IPS-NIHi11 (cell line): ENCODE measurements at places on chromosomes 12 and 14.

GRCh38 chr12:49027846-49028555 lies 9.4 kb upstream of the PRKAG1 start:
- no peak for DNase-seq

DNA sequence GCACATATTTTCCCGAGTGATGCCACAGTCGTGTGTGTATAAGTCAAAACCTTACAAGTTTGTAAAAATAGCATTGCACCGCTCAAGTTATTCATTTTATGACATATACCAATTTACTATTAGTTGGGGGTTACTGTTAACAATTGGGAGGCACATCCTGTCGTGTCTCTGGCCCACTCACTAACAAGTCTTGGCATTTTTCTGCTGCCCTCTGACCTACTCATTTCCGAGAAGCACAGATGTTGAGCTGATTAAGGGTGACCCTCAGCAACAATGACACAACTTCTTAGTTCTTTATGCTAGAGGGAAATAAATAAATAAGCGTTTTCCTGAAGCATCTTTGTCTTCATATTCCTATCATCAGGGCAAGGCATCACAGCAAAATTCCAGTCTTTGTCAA lies 6.8 kb upstream of the ATG14 start:
- no peak for DNase-seq

DNA sequence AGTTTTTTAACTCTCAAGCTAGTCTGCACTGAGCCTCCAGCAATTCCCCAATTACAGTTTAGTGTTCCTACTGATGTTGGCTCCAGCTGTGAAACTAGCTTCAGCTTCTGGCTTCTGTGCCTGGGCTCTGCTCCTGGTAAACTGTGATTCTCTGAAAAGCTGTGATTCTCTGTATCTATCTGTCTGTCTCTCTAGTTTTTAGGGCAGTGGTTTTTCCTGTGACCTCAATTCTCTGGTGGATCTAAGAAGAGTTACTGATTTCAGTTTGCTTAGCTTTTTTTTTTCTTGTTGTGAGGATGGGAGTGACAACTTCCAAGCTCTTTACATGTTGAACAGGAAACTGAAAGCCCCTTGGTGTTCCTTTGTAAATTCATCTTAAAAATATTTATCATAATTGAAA lies 3.8 kb upstream of the HIF1A start:
- DNase-seq: no peak

- no peak for DNase-seq
These were observed 91.1 kb downstream of the SRRM4 start for GRCh38 chr12:119072440-119072839.

GRCh38 chr14:89303456-89304435 lies 113.3 kb downstream of the FOXN3 start:
- no peak for DNase-seq

- no peak for DNase-seq
These were observed 110.9 kb downstream of the NOVA1 start for GRCh38 chr14:26486922-26487321.

- DNase-seq: no peak
These were observed 141.1 kb downstream of the PAWR start for GRCh38 chr12:79549531-79550271.

- DNase-seq: no peak
These were observed 335.2 kb downstream of the DPF3 start for GRCh38 chr14:72558721-72559120.

DNA sequence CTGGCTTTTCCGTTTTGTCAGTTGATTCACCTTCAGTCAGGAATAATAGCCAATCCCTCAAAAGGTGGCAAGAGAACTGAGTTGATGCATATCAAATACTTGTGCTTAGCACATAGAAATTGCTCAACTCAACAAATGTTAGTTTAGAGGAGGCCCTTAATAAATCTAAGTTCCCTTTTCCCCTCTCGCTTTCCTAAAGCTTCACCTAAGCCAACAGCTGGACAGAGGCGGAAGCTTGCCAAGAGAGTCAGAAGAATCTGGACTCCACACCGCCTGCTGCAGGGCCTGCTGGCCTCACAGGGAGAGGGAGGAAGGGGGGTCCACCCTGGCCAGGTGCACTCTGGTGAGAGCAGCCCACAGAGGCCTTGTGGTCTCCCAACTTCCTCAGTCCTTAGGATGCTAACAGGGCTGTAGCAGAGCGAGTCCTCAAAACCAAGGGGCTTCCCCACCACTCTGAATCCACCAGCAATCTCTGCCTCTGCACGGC lies 213.1 kb downstream of the CHST11 start:
- no peak for DNase-seq

GRCh38 chr14:68020493-68020892 lies 200.9 kb downstream of the RAD51B start:
- no peak for DNase-seq

DNA sequence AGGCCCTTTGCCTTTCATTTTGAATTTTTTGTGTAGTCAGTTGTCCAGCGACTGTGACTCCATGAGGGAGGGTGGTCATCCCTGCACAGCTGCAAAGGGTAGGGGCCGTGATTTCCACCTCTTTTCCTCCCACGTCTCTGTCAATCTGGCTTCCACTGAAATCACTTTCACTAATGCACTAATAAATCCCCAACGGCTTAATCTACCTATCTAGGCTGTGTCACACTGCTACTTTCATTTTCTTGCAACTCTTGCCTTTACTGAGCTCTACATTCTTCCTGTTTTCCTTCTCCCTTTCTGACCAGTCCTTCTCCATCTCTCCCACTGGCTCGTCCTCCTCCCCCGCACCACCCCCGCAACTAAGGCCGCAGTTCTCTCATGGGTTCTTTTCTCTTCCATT lies 212.3 kb upstream of the FOXN3 start:
- peak; percentile 20 for DNase-seq
